A549 (cell line): ENCODE measurements at places on chromosomes 13 and 19.

DNA sequence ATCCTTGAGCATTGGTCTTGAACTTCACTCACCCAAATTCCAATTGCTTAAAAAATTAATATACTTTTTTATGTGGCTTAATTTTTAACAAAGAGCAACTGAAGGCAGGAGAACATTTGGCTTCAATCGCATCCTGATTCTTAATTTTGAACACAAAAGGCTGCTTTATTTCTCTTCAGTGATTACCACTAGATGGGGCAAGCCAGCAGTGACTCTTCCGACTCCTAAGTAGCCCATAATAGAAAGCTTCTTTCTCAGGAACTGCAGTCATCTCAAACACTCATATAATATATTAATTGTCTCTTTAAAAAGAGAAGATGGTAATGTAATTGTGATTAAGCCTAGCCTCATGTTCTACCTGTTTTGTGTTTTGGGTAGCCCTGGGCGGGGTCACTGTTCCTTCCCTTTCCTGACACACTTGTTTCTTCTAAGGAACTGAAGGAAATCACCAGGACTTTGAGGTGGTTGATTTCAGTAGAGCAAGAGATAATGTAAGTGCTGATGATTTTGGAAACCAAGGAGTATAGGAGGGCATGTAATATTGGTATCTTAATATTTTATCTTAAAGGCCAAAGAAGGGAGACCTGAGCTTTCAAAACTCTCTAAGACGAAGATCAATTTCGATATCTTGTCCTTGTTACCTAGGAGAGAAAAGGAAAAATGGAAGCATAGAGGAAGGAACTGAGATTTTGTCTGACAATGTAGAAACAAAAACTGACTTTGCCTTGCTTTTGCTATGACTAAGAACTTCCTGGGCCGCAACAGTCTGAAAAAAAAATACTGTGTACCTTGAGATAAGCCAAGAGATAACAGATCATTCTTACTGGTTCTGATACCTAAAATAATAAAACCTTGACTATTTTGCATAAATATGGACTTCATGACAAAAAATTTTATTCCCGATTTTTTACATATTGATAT is 73.1 kb downstream of the TNFSF13B start:
- peak; percentile 19 for DNase-seq

DNA sequence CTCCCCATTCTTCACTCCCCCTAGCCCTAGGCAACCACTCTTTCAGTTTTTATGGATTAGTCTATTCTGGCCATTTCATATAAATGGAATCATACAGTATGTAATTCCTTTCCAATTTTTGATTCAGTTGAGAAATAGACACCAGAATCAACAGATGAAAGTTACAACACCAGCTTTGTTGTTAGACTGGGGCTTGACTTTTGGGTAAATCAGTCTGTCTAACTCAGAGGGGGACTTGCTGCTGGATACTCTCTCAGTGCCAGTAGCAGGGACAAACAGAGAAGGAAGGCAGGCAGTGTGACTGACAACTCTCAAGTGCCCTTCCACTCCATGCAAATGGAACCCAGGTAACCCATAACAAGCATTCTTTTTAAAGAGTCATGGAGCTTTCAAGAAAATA is 40.7 kb downstream of the CDADC1 start:
- DNase-seq: no peak

DNA sequence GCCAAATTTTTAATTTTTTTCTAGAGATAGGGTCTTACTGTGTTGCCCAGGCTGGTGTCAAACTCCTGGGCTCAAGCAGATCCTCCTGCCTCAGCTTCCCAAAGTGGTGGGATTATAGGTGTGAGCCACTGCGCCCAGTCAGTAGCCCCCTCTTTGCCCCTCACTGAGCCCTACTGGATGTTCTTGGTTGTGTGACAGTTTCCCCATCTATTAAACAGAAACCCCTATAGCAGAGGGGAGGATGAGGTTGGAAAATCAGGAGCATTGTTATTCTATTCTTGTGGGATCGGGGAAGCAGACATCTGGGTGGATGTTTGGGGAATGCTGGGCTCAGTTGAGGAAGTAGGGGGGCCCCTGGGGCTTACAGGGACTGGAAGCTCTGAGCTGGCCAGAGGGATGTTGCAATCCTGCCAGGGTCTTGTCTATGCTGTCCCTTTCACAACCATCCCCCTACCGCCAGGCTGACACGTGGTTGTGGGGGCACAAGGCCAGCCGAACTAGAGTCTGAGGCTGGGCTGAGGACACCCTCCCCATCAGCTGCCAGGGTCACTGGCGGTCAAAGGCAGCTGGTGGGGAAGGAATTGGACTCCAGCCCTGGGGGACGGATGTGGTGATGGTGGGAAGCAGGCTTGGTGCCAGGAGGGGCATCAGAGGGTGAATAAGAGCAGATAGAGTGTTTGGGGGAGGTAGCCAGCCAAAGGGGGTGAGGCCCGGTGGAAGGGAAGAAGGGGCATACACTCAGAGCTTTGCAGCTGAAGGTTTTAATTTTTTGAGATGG is 10.9 kb downstream of the APOC1 start:
- DNase-seq: no peak

DNA sequence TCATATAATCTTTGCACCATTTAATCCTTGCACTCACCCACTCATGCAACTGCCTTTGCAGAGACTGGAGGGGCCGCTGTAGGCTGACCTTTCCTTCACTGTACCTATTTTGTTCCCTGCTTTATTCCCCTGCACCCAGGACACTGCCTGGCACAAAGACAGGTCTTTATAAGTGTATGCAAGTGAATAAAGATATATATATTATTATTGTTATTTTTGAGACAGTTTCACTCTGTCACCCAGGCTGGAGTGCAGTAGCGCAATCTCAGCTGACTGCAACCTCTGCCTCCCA is 3.8 kb downstream of the ALOX5AP start:
- DNase-seq: no peak

DNA sequence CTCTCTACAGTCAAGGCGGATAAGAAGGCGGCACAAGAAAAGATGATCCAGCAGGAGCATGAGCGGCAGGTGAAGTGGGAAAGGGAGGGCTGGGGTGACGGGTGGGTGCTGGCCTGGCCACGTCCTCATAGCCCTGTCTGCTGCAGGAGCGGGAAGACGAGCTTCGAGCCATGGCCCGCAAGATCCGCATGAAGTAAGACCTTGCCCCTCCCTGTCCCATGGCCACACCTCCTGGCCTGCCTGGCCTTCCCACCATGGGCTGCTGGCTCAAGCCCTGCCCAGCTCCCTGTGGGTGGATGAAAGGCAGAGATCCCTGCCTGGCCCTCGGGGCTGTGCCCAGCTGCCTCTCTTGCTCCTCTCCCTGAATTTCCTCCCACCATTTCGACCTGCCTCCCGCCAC is 7.2 kb downstream of the ZNF296 start:
- peak; percentile 61 for DNase-seq
